ENCODE measurements at places on chromosomes 1 and 21.
A peak's percentile ranks its signal among the peaks of the same experiment; 100 is the strongest.

DNA sequence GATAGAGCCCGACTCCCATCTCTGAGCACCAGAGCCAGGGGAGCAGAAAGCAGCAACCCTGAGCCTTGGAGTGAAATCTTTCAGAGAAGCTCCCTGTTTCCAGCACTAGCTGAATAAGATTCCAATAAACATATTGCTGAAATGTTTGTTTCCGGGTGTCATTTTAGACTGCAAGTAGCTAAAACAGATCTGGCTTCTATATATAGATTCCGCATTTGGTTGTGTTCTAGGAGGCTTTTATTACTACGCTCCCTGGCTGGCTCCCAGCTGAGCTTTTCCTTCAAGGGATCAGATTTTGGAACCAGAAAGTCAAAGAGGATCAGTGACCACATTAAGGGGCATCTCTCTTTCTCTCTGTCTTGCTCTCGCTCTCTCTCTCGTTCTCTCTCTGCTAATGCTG is 88.2 kb downstream of the PAPPA2 start:
- DNase-seq = no peak

DNA sequence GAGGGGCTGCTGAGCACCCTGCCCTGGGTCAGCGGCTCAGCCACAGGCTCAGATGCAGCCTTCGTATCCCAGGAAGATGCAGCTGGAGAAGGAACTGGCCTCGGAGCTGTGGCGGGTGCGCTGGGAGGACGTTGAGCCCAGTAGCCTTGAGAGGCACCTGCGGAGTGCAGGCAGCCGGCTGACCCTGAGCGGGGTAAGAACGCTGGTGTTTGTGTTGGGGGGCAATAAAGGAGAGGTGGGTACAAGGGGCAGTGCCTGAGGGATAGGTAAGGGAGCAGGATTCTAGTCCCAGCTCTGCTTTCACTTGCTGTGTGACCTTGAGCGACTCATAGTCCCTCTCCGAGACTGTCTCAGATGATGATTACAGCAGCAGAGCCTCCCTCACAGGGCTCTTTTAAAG is 6.4 kb downstream of the NPR1 start:
- no peak for DNase-seq

DNA sequence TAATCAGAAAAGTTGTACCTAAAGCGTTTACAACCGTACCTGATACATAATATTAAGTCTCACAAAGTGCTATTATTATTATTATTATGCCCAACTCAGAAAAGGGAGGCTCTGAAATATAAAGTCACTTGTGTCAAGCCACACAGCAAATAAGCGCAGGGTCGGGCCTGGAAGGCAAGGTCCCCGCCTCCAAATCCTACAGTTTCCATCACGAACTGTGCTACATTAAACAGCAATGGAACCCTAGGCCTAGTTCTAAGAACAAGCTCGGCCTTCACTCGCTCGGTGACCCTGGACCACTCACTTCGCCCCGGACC is 549 bp downstream of the PARS2 start:
- no peak for DNase-seq

GRCh38 chr1:30887485-30888315 is 20.9 kb downstream of the SDC3 start:
- DNase-seq = no peak

DNA sequence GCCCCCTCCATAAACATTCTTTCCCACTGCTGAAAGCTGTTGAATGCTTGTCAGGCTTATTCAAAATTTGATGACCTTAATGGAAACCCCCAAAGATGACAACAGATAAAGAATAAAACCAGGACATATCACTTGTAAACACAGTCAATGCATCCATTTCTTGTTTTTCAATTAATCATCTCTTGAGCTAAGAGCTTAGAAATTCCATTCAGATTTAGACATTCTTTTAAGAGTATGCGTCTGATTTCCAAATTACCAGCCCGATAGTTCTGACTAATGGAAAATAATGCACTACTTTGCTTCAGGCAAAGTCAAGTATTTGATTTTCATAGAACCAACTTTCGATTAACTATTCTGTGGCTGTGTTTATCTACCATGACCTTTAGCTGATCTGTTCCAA is 100.6 kb upstream of the RUNX1 start:
- DNase-seq = no peak

GRCh38 chr1:1616045-1616790 is 918 bp downstream of the MIB2 start:
- no peak for DNase-seq

DNA sequence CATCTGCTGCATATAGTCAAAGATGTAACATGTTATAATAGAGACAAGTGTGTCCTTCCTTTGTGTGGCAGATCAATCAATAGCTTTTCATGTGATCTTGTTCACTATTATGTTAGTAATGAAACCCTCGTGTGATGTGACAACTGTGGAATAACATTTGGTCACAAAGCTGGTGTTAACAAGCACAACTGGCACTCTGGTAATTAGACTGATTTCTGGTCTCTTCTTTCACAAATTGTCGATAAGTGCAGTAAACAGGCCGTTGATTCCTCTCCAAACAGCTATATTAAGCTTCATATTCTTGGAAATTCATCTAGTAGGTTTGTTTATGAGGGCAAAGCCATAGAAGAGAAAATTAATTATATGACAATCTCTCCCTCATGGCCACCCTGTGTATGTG is 616.7 kb upstream of the PTBP2 start:
- DNase-seq = no peak

GRCh38 chr1:82398357-82398756 is 597.6 kb downstream of the ADGRL2 start:
- DNase-seq = no peak

DNA sequence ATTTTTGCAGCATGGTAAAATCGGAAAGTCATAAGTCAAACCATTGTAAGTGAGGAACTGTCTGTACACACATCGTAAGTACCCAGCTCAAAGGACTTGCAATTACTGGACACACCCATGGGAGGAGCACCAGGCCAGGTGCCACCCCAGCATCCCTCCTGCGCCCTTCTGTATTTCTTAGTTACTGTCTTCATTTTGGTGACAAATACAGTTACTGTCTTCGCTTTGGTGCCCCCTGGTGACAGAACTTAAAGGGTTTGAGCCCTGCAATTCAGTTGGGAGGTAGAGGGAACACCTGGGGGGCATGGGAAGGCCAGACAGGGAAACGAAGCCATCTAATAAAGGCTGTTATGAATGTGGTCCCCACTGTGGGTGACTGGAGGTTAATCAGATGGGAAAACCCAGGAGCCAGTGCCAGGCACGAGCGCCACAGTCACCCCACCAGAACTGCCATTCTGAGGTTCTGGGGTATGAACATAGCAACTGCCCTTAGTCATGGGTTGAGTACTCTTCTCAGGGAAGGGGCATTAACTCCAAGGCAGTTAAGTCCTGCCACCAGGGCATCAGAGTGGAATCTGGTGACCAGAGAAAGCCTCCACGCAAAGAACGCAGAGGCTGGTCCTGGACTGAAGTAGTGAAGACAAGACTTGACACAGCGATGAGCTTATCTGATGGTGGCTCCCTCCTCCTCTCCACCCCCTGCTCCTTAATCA is 612.9 kb downstream of the PTPRU start:
- DNase-seq = no peak

- DNase-seq = peak; percentile 94
These were observed 191.2 kb downstream of the RERE start for GRCh38 chr1:8625981-8626898.

GRCh38 chr1:13450204-13450603 is 40.0 kb downstream of the PRAMEF20 start:
- DNase-seq = no peak

DNA sequence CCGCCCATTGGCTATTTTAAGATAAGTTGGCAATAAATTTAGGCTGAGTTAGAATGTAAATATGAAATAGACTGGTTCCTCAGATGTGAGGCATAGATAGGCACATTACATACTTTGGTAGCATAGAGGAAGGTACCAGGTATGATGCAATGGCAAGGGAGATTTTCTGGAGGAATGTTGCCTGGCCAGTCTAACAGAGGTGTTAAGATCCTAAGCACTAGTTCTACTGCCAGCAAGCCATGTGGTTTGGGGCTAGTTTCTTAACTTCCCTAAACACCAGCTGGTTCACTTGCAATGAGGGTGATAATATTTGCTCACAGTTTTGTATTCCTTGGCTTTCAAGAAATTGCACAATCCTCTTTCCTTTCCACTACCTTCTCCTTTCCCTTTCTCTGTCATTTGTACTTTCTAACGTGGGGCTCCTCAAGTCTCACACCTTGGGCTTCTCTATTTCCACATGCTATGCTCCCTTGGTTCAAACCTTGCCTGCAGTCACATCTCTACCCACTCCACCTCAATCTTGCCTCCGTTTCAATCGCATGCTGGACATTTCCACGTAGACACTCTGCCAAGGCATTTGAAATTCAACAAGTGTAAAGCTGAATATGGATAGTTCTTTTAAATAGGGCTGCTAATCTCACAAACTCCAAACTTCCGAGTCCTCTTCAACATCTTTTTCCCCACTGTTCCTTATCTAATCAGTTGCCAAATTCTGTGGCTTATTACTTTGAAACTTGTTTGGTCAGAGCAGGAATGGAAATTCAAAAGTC is 4.7 kb upstream of the CD55 start:
- DNase-seq = no peak

GRCh38 chr1:198889101-198889500 is 250.3 kb downstream of the PTPRC start:
- DNase-seq = no peak

DNA sequence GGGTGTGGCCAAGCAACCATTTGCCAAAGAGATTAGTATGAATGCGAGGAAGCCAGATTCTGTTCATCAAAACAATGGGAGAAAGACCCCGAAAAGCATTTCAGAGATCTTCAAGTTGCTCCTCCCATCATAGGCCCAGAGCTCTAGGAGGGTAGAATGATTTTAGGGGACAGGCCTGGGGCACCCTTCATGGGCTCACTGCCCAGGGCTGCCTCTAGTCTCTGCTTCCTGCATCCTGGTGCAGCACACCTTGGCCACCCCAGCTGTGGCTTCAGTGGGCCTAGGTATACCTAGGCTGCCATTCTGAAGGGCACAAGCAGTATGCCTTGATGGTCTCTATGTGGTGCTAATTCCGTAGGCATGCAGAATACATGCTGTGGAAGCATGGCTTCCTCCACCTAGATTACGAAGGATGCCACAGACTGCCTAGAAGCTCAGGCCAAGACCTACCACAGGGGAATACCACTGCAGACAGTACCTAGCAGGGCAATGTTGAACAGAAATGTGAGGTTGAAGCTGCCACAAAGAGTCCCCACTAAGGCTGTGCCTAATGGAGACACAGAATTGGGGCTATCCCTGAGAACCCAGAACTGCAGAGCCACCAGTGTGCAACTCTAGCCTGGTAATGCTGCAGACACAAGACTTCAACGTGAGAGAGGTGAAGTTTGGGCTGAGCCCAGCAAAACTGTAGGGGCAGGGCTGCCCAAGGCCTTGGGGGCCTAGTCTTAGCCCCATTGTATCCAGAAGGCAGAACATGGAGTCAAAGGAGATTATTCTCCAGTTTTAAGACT is 158.8 kb downstream of the CLIC6 start:
- no peak for DNase-seq

DNA sequence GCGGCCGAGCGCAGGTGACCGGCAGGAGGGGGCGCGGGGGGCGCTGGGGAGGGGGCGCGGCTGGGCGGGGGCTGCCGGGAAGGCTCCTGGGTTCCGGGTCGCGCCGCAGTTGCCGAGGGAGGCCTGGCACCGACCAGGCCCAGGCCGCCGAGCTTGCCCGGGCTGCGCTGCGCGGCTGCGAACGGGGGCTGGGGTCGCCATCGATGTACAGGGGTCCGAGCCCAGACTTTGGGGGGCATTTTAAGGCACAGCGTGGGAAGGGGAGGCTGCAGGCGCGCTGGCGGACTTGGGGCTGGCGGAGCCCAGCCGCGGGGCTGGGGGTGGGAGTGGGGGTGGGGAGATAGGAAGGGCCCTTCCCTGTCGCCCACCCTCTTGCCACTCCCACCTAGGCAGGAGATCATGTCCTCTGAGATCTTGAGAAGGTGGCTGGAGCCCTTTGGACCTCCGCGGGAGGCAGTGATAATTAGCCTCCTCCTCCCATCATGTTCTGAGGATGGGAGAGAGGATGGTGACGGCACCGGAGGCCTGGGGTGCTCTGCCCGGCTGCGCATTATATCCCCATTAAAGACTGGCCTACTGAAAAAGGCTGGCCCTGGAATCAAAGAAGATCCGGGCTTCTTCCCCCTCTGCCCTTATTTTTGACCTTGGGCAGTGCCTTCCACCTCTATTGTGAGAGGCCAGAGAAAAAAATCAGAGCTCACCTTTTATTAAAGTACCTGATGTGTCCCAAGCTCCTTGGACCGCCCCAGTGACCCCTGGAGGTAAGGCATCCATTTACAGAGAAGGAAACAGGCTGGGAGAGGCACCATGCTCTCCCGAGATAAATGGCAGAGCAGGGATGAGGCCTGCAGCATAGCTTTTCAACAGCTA is 497 bp downstream of the FBXO44 start:
- no peak for DNase-seq

DNA sequence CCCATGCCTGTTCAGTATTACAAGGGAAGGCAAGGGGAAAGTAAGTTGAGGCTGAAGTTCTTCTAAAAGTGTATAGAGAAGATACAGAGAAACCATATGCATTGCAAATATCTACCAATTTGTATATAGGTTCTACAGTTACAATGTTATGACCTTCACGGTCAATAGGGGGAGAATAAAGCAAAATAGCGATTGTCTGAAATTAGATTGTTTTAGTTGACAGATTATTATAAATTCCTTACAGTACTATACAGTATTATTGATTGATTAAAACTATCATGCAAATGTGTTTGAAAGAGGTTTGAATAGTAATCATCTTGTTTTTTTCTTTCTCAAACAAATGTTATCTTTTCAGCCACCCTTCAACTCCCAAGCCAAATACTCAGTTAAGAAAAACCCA is 13.7 kb upstream of the BRINP3 start:
- DNase-seq = no peak

DNA sequence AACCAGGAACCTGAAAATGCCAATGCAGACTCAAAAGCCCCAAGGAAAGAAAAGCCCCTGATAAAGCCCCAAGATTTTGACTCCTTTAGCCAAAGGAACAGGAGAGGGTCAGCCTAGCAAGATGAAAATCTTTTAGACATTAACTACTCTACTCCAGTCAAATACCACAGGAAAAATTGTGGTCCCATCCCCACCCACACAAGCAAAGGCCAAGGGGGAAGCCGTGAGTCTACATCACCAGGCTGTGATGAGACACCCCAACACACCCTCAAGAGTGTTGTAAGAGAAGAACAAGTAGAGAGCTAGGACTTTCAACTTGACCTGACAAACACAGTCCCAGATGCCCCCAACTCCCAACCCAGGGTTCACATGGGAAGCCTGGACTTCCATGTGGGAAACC is 192.8 kb upstream of the NR5A2 start:
- no peak for DNase-seq

DNA sequence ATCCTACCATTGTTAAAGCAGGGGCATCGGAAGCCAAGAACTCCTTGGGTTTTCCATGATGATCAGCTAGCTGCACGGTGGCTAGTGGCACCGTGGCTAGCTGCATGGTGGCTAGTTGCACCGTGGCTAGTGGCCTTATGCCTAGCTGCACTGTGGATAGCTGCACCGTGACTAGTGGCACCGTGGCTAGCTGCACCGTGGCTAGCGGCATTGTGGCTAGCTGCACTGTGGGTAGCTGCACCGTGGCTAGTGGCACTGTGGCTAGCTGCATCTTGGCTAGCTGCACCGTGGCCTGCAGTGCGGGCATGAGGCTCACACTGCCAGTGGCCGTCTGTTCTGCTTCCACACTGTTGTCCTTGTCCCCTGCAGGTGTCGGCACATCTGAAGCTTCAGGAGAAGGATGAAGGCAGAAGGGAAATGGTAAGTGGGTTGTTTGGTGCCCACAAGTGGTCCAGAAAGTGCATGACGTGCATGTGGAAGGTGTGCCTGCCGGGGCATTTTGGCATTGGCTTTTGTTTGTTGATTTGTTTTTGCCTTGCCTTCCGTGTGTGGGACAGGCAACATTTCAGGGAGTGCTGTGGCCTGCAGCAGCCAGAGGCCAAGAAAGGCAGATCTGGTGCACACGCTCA is 38.6 kb downstream of the TFF3 start:
- DNase-seq = no peak

Measured in HS-27A (cell line).